ENCODE measurements at places on chromosomes 11 and 22.

DNA sequence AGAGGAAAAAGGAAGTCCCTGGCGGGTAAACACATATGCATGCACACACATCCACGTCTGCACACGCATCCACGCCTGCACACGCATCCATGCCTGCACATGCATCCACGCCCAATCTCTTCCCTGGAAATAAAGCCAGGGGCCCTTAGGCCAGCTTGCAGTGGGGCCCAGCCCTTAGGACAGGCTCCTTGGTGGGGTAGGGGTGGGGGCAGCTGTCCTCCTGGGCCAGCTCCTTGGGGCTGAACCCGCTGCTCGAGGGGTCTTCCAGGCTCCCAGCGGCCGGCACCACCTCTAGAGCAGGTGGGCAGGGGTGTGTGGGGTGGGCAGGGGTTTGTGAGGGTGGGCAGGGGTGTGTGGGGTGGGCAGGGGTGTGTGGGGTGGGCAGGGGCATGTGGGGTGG, 1.9 kb downstream of the C11orf21 start:
- DNase-seq, result no peak

DNA sequence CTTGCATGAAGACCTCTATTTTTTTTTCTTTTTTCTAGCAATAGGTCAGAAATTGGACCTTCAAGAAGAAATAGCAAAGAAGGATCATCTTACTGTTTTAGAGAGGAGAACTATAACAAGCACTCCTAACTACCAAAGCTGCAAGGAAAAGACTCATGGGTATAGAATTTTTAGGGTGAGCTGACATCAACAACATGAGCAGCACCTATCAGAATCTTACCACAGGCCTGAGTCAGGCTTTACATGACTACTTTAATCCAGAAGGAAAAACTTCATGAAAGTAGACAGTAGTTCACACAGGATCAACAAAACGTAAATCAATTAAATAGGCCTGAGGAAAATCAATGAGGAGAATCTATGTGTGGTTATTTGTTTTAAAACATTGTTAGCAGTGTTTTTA, 130.5 kb downstream of the FAM76B start:
- DNase-seq, result no peak

- DNase-seq, result no peak
Observed at GRCh38 chr22:38859581-38860282, 12.3 kb downstream of the CBX6 start.

- DNase-seq, result no peak
Observed at GRCh38 chr11:88594274-88594950, 256.9 kb upstream of the CTSC start.

DNA sequence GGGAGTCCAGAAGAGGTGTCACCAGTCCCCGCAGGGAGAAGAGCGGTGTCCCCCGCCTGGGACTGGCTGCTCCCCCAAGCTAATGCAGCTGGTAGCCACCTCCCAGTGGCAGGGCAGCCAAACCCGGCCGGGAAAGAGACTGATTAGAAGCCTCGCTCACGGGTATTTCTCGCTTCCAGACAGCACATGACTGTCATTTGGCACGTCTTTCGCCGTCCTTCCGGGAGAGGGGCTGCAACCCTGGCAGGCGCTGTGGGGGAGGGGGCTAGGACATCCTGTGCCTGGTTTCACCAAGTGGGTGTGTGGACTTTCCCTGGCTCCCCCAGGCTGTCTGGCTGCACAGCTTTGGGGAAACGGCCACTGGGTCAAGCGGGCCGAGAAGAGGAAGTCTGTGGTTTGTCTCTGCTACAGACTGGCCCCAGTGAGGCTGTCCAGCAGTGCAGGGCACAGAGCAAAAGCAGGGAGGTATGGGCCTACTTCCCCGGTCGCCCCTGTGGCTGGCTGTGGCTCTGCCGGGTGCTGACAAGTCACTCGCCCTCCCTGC, 3.8 kb downstream of the CD81 start:
- DNase-seq, result no peak

- no peak for DNase-seq
Observed at GRCh38 chr11:2746401-2747247, 46.8 kb upstream of the KCNQ1OT1 start.
